Glomerular endothelial cell (primary cell): ENCODE measurements at places on chromosomes 2 and 18.

DNA sequence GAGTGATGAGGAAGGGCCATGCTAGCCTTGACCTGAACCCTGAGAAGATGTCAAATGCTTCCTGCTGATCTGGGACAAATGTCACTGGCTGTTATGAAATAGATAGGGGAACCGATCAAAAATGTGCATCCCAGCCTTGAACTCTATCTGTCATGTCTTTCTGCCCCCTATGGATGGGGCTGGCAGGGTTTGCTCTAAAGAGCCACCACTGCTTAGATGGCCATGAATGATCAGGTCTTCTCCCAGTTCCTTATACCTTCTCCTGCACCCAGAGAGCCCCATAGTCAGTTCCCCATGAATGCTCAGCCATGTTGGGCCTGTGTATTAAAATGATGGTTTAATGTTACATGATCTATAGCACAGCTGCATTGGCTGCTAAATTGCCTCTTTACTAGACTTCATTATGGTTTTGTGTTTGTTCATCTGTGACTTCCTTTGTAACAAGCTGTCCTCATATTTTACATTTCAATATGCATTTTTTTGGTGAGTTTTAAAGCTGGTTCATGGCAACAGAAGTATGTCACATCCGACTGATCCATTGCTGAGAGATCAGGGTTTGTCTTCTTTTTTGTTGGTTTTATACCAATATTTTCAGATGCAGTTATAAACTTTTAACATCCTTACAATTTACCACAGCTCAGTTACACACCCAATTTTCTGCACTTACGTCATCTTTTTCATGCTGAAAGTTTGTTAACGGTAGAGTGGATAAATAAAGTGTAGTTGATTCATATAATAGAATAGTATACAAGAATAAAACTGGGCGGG, 56.3 kb upstream of the SMAD2 start:
- DNase-seq, result no peak

DNA sequence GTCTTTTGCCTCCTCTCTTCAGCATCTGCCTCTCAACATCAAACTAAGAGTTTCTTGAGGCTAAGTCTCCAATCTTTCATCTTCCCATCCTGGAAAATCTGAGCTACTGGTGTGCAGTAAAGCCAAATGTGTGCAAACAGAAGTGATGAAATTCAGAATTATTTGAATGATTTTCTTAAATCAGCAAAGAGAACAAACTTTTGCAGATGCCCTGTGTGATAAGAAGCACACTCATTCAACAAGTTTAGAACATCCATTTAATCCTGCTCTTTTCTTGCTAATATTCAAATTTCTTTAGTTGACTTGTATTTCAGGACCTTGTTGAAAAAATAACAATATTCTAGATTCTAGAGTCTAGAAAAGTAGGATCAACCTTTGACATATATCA, 1374.9 kb upstream of the CELF4 start:
- no peak for DNase-seq

- DNase-seq, result no peak
Measured at GRCh38 chr2:176679061-176679669, 409.9 kb downstream of the MTX2 start.

DNA sequence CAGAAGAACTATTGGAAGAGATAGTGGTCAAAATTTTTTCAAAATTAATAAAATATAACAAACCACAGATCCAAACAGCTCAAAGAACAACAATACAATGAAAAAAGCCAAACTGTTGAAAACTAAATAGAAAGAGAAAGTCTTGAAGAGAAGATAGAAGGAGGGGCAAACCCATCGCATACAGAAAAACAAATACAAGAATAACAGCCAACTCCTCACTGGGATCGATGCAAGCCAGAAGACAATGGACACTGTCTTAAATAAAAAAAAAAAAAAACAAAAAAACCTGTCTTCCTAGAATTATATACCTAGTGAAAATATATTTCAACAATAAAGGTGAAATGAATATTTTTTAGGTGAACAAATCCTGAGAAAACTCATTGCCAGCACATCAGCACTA, 34.1 kb upstream of the ARHGAP25 start:
- no peak for DNase-seq

DNA sequence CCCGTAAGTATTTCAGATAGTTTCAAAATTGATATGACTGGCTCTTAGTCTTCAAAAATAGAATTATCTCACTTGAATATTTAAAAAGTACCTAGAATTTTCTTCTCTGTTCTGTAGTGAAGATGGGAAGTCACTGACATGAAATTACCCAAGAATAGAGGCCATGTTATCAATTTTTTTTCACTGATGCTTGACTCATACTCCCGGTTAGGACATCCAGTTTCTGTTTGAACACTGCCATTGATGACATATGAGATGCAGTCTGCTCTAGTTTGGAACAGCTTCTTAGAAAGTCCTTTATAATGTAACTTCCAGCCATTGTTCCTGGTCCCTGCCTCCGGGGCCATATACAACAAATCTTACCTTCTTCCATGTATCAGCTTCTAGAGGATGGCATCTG, 26.0 kb downstream of the MAP3K20 start:
- DNase-seq, result no peak

- no peak for DNase-seq
Measured at GRCh38 chr18:37742436-37742835, 176.8 kb upstream of the CELF4 start.

DNA sequence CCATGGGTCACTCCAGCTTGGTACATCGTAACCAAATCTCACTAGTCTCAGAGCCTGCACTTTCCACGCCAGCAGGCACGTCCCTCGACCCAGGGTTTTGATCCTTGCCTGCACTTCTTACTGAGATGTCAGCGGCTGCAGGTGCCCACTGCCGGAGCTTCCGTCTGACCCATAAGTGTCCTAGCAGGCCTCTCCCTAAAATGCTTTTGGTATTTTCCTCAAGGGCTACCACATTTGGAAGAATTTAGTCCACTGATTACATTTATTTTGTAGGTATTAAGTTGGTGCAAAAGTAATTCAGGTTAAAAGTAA, 175.0 kb upstream of the FBXO11 start:
- no peak for DNase-seq

GRCh38 chr2:197306696-197307040, 3.9 kb downstream of the ANKRD44 start:
- no peak for DNase-seq

DNA sequence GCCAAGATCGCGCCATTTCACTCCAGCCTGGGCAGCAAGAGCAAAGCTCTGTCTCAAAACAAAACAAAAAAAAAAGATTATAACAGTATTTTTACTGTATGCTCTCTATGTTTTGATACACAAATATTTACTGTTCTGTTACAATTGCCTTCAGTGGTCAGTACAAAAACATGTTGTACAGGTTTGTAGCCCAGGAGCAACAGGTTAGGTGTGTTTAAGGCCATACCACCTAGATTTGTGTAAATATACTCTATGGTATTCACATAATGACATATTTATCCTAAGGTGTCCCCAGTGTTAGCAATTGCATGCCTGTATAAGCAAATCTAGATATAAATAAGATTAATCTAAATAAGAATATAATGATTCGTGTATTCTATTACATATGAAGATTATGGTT, 625.0 kb downstream of the TMEM182 start:
- DNase-seq, result no peak

DNA sequence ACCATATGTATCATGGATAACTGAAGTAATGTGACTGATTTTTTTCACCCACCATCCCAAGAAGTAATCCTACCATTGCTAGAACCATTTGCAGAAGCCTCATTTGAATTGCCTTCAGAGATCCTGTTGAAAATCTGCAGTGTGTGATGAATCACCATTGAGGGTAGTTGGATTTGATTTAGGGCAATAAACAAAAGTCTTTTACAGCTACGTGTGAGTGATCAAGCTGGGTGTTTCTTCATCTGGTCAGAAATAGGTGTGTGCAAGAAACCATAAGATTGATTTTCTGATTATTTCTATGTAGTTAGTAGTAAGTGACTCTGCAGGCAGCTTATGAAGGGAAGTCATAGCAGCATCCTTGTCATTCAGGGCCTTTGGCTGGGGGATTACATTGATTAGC, 159.6 kb downstream of the MGAT5 start:
- no peak for DNase-seq

DNA sequence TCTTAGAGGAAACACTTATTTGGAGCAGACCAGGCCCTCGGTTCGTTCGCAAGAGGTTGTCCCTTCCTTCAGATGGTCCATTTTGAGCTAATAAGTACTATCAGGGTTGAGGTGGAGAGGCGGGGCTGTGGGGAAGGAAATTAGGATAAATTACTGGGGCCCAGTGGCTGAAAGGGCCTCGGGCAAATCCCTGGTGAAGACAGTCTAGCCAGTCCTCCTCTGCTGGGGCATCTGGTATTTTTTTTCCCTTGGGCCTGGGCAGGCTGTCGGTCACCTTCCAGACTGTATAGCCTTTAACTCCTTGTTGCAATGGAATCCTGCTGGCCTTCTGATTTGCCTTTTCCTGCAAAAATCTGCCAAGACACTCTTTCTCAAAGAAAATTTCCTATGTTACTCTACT, 1.7 kb upstream of the MYO3B start:
- no peak for DNase-seq

DNA sequence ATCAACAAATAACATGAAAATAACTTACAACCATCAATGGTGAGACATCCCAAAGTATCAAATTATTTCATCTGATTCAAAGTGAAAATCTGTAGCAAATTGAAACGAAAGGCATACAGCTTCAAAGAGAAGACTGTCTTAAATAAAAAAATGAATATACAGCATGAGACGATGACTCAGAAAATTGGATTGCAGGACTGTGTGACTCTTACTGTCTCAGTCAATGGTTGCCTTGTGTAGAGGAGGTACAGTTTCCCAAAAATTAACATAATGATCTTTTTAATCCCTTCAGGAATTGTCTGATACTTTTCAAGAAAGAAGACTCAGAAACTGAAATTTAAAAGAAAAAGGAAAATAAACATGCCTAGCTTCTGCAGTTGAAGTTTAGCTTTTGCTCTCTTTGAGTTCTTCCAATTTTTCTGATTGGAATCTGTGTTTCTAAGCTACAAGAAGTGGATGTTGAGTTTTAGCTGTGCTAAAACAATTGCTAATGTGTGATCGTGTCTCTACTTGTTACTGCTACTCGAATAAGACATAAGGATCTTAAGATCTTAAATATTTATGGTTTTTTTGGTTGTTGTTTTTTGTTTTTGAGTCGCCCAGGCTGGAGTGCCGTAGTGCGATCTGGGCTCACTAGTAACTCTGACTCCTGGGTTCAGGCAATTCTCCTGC, 41.1 kb upstream of the EPB41L3 start:
- no peak for DNase-seq

DNA sequence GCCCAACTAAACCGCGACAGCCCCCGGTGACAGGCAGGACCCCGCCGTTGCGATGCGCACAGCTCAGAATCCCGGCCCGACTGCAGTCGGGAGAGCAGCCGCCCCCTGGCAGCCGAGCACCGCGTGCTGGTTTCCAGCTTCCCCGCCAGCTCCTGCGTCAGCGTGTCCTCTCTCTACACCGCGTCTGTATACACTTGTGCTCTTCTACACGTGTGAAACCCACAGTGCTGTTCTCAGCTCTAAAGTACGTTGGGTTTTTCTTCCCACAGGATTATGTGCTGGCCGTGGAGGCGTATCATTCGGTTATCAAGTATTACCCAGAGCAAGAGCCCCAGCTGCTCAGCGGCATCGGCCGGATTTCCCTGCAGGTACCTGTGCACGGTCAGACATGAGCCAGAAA, 54.0 kb downstream of the ADI1 start:
- no peak for DNase-seq

DNA sequence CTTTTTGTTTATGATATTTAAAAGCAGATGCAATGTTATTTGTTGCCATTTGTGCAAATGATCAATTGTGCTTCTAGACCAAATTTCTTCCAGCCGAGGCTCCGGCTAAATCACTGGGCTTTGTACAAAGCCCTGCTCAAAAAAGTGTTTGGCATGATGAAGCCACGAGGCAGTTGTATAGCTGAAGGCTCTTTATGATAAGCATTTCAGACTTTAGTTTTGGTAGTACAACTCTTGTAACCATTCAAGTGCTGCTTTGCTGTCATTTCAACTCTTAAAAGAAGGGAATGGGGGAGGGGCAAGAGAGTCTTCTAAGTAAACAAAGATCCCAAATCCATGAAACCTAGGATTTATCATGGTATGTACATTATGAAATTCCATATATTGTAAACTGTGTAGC, 3.3 kb upstream of the ZNF532 start:
- DNase-seq, result no peak

- no peak for DNase-seq
Measured at GRCh38 chr2:12424219-12424618, 292.5 kb upstream of the TRIB2 start.

GRCh38 chr2:5725794-5726463, 33.7 kb downstream of the SOX11 start:
- DNase-seq, result no peak

DNA sequence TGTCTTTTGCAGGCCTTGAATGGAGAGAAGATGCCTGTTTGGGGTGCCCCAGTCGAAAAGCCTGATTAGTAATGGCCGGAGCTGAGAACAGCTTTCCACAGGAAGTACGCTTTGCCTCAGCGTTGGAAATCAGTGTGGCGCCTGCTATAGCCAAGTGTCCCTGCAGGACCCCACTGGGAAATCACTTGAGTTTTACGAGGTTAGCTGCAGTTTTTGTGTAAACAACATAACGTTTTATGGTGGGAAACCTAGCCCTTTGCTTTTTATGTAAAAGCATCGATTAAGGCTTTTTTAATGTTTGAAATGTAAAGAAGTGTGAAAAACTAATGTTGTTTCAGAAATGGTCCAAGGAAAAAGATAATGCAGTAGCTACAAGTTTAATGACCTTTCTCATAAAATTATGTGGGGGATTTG, 234.2 kb downstream of the TTC32 start:
- DNase-seq, result no peak

DNA sequence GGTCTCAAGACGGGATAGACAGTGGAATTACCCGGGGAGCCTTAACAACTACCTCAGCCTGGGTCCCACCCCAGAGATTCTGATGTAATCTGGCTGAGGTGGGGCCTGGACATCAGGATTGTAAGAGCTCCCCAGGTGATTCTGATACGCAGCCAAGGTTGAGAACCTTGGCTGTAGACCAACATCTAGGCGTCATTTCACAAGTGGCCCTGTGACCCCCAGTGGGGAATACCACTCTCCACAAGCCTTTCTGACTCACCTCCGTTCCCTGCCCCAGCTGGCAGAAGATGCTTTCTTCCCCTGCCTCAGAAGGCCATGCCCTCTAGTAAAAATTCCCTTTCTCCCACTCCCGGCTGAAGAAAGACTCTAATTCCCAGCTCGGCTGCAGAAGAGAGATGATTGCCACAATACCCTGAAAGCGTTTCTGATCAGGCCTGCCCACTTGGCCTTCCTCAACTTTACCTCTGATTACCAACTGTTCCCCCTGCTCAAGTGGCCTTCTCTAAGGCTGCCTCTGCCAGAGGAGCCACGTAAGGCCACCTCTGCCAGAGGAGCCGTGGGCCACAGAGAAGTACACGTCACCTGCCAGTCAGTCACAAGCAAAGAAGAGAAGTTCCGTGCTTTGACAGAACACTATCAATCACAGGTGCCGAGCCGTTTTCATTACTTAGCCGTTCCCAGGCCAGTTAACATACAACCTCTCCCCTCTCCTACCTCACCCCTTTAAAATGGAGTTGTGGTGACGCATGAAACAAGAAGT, 116.8 kb upstream of the PKDCC start:
- no peak for DNase-seq

DNA sequence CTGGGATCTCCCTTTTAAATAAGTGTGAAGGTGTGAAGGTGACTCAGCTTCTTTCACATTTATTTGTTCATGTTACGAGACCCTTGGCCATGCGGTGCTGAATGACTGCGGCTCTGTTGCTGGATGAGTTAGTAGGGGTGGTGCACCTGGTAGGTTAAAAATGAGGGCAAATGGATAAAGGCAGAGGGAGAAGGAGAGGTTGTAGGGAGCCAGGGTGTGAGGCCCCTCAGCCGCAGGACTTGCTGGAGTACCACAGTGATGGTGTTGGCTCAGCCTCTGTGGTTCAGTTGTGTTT, 164.2 kb downstream of the NAPG start:
- DNase-seq, result no peak
